Cardiac atrium fibroblast (primary cell): ENCODE measurements at places on chromosomes 1 and 21. TPM values are rescaled to one million over a fixed set of nuclear protein-coding genes. Genes with fewer than 3 reads are reported as not detected.

SYT14 gene
- total RNA-seq, result 1.5 TPM in 1 of 2 replicates, not detected in the other

SLC1A7 gene
- total RNA-seq, result 0.97 TPM in 1 of 2 replicates, not detected in the other

RHD gene
- not detected in 2 replicates for total RNA-seq

SPATA46 gene
- total RNA-seq, result not detected in 2 replicates

LMOD1 gene
- 2.3 and 2.5 TPM in 2 replicates for total RNA-seq

RAB25 gene
- not detected in 2 replicates for total RNA-seq

FCGR2B gene
- not detected in 2 replicates for total RNA-seq

SPRR1B gene
- total RNA-seq, result not detected in 2 replicates

OR14K1 gene
- not detected in 2 replicates for total RNA-seq

EPHX1 gene
- total RNA-seq, result 78.3 and 125 TPM in 2 replicates

AGPAT3 gene
- total RNA-seq, result 28.3 and 34.8 TPM in 2 replicates

TNFRSF9 gene
- total RNA-seq, result 0.81 TPM in 1 of 2 replicates, not detected in the other

IGFN1 gene
- total RNA-seq, result 0.18 TPM in 1 of 2 replicates, not detected in the other

ADAMTS1 gene
- total RNA-seq, result 163 and 180 TPM in 2 replicates

PADI3 gene
- total RNA-seq, result not detected in 2 replicates

NTRK1 gene
- 0.16 TPM in 1 of 2 replicates, not detected in the other for total RNA-seq

FAM72C gene
- 0.36 and 1.5 TPM in 2 replicates for total RNA-seq

BRDT gene
- total RNA-seq, result not detected in 2 replicates

ANKRD35 gene
- total RNA-seq, result 1.1 and 1.3 TPM in 2 replicates

IQGAP3 gene
- total RNA-seq, result 4.3 and 5.5 TPM in 2 replicates

CAMSAP2 gene
- 16.0 and 17.1 TPM in 2 replicates for total RNA-seq

CTTNBP2NL gene
- 10.2 and 12.8 TPM in 2 replicates for total RNA-seq

IKBKE gene
- 12.8 and 19.4 TPM in 2 replicates for total RNA-seq

CELSR2 gene
- 0.72 and 1.5 TPM in 2 replicates for total RNA-seq

RGS8 gene
- not detected in 2 replicates for total RNA-seq

RPS6KA1 gene
- 1.4 and 3.2 TPM in 2 replicates for total RNA-seq

LIN28A gene
- total RNA-seq, result not detected in 2 replicates

PDC gene
- total RNA-seq, result not detected in 2 replicates
